ENCODE measurements at places on chromosomes 1 and 21. TPM values are rescaled to one million over a fixed set of nuclear protein-coding genes. Genes with fewer than 3 reads are reported as not detected.

GRCh38 chr1:44819196-44819607, 10.9 kb downstream of the BTBD19 start:
- peak; percentile 66 for DNase-seq

DNA sequence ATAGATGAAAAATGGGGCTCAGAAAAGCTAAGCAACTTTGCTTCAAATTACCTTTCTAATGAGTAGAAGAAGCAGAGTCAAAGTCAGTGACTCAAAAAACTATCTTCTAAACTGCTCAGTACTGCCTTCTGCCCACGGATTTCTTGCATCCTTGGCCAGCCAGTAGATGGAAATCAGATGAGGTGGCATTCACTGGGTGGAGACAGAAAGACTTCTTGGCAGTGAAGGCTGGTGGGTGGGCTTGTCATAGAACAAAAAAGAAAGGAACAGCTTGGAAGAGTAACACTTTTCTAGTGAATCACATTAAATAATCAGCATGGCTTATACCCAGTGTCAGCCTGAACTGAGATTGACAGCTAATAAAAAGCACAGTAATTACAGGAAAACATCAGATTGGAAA, 170.7 kb downstream of the ST6GALNAC5 start:
- DNase-seq = no peak

The TFF2 gene
- total RNA-seq = not detected

GRCh38 chr1:218351391-218352074, 6.4 kb downstream of the TGFB2 start:
- peak; percentile 72 for DNase-seq

GRCh38 chr1:9184749-9185148, 49.8 kb upstream of the H6PD start:
- DNase-seq = no peak

GRCh38 chr1:203500279-203500678, 6.3 kb downstream of the OPTC start:
- no peak for DNase-seq

DNA sequence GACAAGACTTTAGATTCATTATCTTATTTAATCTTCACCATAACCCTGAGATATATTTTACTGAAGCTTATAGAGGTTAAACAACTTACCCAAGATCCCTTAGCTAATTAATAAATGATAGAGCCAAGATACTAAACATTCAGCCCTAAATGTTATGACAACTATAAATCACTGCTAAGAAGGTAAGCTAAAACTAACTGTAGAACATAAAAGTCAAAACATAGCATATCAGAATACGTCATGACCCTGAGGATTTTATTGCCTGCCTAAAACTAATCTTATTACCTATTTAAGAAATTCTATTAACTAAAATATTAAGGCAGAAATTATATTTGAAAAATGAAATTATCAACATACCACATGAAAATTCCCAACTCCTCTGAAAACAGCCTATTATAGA, 22.6 kb downstream of the EVI5 start:
- DNase-seq = no peak

The SFT2D2 gene
- total RNA-seq = 32.8 TPM

DNA sequence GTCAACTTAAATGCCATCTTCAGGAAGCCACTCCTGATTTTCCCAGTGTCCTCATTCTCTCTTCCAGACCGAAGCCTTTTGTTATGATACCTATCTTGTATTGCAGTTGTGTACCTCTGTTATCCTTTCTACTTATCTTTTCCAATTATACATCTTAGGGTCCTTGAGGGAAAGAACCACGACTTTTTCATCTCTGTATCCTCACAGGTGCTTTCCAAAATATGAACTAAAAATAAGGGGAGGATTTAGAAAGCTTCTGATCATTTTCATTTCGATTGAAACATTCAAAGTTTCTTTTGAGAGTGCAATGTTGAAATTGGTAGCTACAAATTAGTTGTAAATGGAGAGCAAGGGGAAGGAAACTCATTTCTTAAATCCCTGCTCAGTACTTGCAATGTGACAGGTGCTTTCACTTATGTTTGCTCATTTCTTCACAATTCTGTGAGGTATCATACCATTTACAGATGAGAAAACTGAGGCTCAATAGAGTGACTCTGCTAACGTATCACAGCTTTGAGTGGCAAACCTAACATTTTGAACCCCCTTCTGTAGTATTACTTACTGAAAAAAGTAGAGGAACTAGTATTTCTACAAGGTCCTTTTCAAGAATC, 24.2 kb downstream of the SLC19A2 start:
- DNase-seq = no peak

DNA sequence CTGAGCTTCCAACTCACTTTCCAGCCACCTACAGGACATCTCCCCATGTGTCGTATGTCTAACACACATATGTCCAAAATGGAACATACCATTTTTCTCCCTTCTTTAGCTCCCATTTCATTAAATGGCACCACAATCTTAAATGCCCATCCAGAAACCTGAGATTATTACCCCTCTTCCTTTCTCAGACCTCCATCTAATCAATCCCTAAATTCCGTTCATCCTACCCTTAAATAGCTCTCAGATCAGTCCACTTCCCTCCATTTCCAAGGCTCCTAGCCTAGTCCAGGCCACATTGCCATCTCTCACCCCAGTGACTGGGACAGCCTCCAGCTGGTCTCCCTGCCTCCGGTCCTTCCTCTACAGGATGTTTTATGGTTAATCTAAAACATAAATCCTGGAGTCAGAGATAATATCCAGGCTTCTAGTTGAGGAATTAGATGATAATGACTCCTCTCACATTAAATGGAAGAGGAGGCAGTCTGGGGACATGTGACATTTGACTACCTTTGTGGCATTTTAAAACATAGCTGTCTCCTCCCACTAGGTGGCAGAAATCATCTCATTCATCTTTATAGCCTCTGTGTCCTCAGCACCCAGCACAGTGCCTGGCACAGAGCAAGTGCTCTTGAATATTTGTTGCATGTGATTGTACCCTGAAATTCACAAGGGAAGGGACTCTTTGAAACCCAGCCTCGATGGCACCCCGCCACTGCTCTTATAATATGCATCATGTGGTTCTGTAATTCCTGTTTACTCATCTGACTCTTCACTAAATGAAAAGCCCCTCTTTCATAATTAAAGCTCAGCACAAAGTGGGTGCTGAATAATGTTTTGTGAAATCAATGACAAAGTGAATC, 102.3 kb downstream of the TMEM53 start:
- DNase-seq = no peak

The LHX4 gene
- 0.10 TPM for total RNA-seq

The PPFIA4 gene
- 4.2 TPM for total RNA-seq

- DNase-seq = no peak
Observed at GRCh38 chr1:111725192-111725591, 14.0 kb downstream of the INKA2 start.

DNA sequence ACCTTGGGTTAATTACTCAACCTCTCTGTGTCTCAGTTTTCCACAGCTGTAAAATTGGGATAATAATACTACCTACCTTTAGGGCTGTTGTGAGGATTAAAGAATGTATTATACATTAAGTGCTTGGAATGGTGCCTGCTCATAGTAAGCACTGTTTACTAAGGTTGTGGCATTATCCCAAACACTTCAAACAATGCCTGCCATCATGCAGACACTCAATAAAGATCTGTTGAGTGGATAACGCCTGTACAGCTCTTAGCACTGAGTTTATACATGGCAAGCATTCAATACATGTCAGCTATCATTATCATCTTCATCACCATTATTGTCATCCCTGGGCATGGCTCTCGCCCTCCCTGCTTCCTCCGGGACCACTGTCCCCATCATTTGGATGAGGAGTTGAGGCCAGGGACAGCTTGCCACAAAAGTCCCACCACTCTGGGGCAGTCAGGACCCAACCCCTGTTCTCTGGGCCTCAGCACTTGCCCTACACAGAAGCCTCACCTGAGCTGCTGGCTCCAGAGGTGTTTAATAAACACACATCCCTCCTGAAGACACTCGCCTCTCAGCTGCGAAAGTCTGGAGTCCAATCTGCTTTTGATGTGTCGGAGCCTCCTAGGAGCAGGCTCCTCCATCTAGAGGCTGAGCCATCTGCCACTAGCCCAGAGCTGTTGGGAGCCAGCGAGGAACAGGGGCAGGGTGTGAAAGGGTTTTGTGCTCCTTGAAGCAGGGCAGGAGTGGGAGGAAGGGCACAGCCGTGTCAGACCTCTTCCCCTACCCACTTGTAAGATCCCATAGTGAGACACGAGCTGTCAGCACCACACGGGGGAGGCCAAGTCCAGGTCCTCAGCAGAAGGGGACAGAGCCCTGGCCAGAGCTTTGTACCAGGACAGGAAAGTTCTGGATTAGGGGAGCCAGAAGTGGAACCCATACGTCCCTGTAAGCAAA, 80.9 kb upstream of the ZC3H12A start:
- no peak for DNase-seq

DNA sequence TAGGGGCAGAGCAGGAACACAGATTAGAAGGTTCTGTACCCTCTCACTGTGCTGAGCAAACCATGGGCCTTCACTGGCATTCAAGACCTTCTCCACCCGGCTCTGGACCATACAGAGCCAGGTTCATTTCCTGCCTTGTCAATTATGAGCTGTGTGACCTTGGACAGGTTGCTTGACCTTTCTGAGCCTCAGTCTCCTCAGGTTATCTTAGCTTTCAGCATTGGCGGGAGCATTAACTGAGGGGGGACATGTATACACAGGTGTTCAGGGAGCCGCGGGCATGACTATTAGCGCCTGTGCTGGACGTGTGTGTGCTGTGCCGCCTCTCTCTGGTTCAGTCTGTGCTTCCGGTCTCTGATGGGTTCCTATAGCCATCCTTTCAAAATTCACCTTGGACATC, 32.1 kb downstream of the HTR6 start:
- DNase-seq = no peak

GRCh38 chr1:225911191-225912130, 12.6 kb downstream of the PYCR2 start:
- no peak for DNase-seq

The SCP2 gene
- total RNA-seq = 95.9 TPM

Measured in skin of body (tissue), 3 donors.